ENCODE measurements at places on chromosomes 12 and 14. TPM values are rescaled to one million over a fixed set of nuclear protein-coding genes. Genes with fewer than 3 reads are reported as not detected.
A peak's percentile ranks its signal among the peaks of the same experiment; 100 is the strongest.

The IFT81 gene
- total RNA-seq = 40.0 TPM

The RERG gene
- total RNA-seq = 13.6 TPM

The FAM90A1 gene
- total RNA-seq = not detected

The RPGRIP1 gene
- total RNA-seq = 0.62 TPM

The ZBTB39 gene
- total RNA-seq = 8.9 TPM

The PLEKHH1 gene
- total RNA-seq = 6.1 TPM

The GALNT8 gene
- total RNA-seq = 2.4 TPM

The INSM2 gene
- total RNA-seq = not detected

The ADCY6 gene
- 26.6 TPM for total RNA-seq

The BDKRB2 gene
- total RNA-seq = 13.6 TPM

The TAS2R43 gene
- not detected for total RNA-seq

The TIMM9 gene
- total RNA-seq = 44.4 TPM

The NPAS3 gene
- 10.6 TPM for total RNA-seq

DNA sequence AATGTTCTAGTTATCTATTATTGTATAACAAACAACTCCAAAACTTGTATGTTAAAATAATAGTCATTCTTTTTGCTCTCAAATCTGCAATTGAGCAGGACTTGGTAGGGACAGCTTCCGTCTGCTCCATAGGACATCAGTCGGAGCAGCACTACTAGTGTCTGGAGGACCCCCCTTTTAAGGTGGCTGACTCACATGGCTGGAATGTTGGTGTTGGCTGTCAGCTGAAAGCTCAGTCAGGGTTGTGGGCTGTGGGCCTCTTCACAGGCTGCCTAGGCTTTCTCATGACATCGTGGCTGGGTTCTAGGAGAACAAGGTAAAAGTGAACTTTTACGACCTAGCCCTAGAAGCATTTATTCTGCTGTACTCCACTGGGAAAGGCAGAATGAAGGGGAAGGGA lies 160.6 kb downstream of the ANO4 start:
- ATAC-seq = no peak

- ATAC-seq = peak; percentile 85
These were observed 40.2 kb upstream of the RIN3 start for GRCh38 chr14:92473261-92473968.

- no peak for ATAC-seq
These were observed 27.6 kb downstream of the TSPAN11 start for GRCh38 chr12:30953951-30954751.

GRCh38 chr12:92879698-92880322 lies 49.3 kb downstream of the EEA1 start:
- no peak for ATAC-seq

- peak; percentile 72 for ATAC-seq
These were observed at the start of gene ITGA5 for GRCh38 chr12:54419088-54419887. TSS of gene ITGA5 (minus strand) at chr12:54419266. CDS start at chr12:54419198, 68 bp downstream.

DNA sequence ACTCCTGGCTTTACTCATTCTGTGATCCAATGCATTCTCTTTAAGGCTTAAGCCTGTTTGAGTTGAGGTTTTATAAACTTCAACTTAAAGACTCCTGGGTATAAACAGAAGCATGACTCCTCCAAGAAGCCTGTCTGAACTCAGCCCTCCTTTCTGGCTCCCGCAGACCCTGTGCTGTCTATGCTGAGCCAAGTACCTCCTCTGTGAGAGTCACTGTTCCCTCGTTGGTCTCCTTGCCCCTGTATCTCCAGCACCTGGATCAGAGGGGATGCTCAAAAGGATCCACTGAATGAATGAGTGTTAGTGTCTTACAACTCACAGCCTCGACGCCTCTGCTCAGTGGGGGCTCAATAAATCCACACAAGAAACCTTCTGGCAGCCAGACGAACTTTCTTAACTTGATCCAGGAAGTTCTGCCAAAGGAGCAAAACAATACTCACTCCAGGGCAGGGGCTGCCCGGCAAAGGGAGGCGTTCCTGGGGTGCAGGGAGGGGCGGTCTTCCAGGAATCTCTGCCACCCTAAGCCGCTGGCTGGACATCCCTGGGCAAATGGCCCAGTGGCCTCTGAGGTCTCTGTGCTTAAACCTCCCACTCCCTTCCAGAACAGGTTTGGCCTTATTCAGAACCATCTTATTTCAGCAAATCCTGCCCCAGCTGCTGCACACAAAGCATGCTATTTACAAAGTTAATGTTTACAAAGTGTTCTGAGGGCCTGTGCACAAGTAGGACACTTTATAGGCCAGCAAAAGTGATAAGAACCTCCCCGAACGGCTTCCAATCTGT lies 32.9 kb downstream of the MAP1LC3B2 start:
- ATAC-seq = peak; percentile 65

- ATAC-seq = no peak
These were observed 172.1 kb downstream of the TSPAN9 start for GRCh38 chr12:3249081-3249800.

DNA sequence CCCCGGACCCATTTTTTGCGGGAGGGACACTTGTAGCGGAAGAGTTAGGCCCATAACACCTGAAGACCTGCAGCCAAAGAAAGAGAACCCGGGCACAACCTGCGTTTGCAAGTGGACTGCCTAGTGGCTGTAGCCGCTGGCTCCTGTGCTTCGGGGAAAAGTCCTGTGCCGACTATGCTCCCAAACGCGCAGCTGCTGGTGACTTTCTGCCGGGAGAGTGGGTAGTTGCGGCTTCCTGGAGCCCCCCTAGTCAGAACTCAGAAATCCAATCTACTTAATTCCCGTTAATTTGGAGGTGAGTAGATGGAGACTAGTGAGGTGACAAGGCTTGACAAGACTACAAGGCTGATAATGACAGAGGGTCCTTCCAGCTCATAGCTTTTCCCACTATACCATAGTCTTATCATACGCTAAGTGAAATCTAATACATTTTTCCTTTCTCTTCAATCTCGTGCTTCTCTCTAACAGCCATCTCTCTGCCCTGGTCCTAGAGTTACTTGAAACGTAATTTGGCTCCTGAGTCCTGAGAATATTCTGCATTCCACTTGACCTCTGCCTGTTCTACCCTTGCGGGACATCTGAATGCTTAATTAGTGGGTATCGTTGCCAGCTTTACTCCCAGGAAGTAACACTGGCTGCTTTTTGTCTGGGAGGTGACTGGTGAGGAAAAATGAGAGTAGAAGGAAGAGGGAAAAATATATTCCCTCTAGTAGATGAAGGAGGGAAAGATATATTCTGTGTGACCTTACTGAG lies 556 bp downstream of the MTHFD1 start:
- ATAC-seq = peak; percentile 3

DNA sequence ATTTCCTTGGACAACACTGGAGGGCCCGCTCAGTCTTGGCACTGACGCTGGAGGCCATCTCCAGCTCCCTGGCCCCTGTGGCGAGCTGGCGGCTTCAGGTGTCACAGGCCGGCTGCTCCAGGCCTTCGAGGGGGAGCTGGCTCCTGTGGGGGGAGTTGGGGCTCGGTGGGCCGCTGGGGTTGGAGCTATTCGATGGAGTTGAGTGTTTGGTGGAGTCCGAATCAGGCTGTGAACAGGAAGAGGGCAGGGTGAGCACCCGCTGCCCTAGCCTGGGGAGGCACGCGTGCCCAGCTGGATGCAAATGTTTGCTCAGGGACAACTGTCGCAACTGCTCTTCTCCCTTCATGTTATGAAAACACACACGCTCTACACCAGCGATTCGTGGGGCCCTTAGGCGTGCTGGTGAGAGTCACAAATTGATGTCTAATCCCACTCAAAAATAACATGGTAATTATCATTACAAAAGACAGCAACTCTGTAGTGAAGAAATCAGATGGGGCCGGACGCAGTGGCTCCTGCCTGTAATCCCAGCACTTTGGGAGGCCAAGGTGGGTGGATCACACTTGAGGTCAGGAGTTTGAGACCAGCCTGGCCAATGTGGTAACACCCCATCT lies 11.3 kb downstream of the AMN start:
- no peak for ATAC-seq

DNA sequence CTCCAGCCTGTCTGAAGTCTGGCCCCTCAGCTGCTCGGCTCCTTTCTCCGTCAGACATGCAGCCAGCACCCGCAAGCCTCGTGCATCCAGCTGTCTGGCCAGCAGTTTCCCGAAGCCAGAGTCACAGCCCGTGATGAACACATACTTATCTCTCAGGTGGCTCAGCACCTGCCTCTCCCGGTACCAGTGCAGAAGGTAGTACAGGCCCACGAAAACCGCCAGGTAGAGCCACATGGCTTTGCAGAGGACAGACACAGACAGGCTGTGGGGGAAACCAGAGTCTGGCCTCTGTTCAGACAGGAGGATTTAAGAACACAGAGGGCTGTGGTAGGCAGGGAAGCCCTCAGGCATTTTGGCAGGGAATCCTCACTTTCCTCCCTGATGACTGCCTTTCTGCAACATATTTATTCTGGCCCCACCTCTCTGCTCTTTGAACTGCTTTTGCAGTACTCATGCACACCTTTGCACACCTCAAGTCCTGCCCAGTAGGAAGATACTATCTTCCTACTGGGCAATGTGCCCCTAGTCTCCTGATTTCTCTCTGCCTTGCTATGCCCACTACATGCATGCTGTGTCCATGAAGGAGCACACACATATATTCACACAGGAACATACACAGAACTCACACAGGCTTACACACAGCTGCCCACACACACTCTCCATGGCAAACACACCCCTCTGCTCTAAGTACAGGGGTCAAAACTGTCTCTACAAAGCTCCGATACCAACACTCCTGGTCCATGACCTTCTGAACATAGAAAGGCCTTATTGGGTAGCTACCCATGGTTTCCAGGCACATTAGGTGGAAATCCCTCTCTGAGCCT lies at the start of gene RDH16:
Gene RDH16, minus strand, starts transcription at position 380 of the 824 bp plus-strand sequence. Its CDS starts 146 bp downstream, at position 234.
- ATAC-seq = no peak

DNA sequence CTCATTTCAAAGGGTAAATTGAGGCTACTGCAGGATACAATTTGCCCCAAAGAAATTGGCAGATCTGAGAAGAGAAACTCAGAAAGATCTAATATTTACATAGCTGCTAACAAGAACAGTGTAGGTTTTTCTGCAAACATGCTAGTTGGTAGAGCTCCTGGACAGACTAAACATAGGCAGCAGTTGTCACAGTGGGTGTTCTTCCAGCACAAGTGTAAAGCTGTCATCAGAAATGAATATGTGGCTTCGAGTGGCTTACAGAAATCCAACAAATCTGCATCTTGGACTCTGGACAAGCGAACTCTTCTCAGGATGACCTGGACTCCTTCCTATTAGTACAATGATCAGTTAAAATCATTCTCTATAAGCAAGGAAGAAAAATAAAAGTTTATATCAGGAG lies 5.9 kb downstream of the CBX5 start:
- ATAC-seq = no peak

- no peak for ATAC-seq
These were observed 199.0 kb upstream of the GRIP1 start for GRCh38 chr12:66877925-66878324.

DNA sequence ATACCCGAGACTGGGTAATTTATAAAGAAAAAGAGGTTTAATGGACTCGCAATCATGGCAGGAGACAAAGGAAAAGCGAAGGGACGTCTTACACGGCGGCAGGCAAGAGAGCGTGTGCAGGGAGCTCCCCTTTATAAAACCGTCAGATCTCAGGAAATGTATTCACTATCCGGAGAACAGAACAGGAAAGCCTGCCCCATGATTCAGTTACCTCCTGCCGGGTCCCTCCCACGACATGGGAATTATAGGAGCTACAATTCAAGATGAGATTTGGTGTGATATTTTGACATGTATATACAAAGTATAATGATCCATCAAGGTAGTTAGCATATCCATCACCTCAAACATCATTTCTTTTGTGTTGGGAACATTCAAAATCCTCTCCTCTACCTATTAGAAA lies 2.3 kb upstream of the CDCA4 start:
- no peak for ATAC-seq

DNA sequence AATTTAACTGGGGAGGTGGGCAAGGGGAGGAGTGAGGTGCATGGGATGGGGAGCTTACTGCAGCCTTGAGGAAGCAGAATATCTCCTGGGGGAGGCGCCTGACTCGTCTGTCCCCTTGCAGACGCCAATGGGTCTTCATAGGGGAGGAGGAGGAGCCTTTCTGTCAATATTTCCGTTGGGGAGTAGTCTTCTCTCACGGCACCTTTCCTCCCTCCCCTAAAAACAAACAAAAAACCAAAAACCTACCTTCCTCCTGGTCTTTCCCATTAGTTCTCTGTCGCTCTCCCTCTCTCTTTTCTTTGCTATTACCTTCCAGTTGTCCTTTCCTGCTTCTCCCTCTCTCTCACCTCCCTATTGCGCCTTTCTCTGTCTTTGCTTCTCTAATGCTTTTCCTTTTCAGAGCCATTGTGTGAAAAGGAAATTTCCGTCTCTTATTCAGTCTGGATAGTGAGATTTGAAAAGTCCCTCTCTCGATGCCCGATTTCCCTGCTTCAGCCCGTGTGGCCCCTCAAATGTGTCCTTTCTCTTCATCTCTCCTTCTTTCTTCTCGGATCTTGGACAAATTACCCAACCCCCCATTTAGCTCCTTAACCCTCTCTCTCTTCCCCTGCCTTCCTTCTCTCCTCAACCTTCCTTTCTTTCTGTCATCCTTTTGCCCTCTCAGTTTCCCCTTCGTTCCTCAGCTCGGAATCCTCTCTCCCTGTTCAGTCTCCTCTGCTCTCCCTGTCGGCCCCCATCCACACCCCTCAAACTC lies 5.9 kb downstream of the GPR84 start:
- ATAC-seq = no peak

GRCh38 chr12:6392504-6392903 lies 8.5 kb downstream of the LTBR start:
- ATAC-seq = peak; percentile 75

GRCh38 chr12:45268672-45269411 lies 52.9 kb downstream of the ANO6 start:
- peak; percentile 65 for ATAC-seq

- no peak for ATAC-seq
These were observed 187.7 kb upstream of the TMTC1 start for GRCh38 chr12:29971446-29971845.

GRCh38 chr12:112606611-112607365 lies 184.8 kb upstream of the RPH3A start:
- no peak for ATAC-seq

DNA sequence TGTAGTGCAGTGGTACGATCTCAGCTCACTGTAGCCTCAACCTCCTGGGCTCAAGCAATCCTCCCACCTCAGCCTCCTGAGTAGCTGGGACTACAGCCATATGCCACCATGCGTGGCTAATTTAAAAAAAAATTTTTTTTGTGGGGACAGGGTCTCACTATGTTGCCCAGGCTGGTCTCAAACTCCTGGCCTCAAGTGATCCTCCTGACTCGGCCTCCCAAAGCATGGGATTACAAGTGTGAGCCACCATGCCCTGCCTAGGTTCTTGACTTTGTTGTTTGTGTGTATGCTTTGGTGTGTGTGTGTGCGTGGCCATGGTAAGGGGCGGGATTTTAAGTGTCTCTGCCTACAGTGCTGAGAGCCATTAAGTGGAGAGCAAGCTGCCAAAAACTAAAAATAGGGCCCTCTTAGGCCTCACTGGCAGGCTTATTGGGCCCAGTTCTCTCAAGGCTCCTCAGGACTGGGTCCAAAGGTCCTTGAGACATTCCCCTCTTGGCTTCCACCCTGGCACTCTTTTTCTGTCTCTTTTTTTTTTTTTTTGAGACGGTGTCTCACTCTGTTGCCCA lies 5.1 kb downstream of the COX14 start:
- peak; percentile 23 for ATAC-seq

- no peak for ATAC-seq
These were observed 66.1 kb upstream of the ARID2 start for GRCh38 chr12:45663455-45663854.

Data from gastroesophageal sphincter (tissue), 4 donors.